CD4-positive, alpha-beta memory T cell (primary cell): ENCODE measurements at places on chromosomes 7 and 10.
A peak's percentile ranks its signal among the peaks of the same experiment; 100 is the strongest.

- DNase-seq, result no peak
These were observed 22.0 kb upstream of the OPALIN start for GRCh38 chr10:96380821-96381220.

DNA sequence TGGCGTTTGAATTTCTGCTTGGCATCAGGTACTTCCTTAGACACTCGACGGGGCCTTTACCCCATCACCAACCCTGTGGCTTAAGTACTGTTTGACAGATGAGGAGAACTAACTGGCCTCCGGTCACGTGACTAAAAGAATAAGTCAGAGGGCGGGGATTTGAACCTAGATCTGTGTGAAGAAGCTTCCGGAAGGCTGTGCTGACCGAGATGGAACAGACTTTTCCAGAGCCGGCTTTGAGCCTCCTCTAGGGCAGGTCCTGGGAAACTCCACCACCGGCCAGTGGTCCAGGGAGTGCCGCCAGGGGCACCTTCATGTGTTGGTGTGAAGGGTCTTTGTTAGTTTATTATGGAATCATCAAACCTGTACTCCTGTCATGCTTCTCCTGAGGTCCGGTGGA is 26.9 kb downstream of the CAMK1D start:
- no peak for DNase-seq

- DNase-seq, result peak; percentile 65
These were observed 31.6 kb upstream of the LEP start for GRCh38 chr7:128209229-128210035.

- DNase-seq, result no peak
These were observed 127.1 kb downstream of the GLRX3 start for GRCh38 chr10:130263289-130263688.

DNA sequence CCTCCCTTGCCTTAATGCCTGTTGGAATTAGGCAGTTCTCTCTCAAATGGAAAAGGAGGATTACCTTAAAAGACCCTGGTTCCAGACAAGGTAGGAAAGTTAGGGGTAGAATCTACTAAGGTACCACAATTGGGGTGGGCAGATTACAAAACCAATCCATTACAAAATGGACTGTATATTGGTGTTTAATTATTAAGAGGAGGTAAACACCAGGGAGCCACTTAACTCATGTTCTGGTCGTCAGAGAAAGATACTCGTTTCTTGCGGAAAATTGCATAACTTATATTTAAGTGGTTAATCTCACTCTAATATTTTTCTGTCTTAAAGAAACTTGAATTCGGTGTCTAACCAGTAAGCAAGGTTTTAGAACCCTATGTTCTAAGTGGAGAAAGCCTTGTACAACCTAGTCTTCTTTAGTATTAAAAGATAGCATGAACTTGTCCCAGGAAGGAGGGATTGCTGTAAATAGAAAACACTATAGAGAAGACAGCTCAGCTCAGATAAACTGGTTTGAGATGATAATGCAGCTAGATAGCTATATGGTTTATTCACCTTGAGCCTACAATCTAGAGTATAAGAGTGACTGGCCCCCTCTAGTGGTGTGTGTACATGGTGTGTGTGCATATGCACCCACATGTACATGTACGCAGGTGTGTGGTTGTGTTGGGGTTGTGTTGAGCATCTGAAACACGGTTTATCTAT is 58.0 kb upstream of the STRIP2 start:
- peak; percentile 61 for DNase-seq
